ENCODE measurements at places on chromosomes 6 and 20.

- DNase-seq = no peak
Observed at GRCh38 chr6:28462401-28462800, 19.1 kb upstream of the ZSCAN23 start.

DNA sequence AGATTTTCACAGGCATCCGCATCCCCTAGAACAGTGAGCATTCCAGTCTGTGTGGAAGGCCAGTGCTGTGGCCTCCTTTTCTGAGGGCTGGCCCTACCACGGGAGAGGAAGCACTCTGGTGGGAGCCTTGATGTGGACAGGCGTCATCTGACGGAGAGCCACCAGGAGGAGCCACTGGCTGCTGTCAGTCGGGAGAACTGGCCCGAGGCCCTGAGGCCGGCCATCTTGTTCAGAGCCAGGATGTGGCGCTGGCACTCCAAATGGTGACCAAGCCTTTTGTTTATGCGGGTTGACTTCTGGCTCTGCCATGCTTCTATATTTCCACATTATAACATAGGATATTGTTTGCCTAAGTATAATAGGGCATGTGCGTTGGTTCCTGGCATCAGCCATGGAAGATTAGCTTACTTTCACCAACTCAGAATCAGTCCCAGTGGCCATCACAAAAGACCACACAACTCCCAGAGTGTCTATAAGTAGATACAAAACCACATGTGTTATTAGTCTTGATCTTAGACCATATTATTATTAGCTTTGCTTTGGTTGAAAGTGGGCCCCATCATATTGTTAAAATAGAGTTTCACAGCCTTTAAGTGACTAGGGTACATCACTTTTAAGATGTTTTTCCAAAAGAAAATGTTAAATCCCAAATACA lies 273.9 kb upstream of the TAB2 start:
- peak; percentile 68 for DNase-seq

- DNase-seq = no peak
Observed at GRCh38 chr6:70298068-70298467, 4.8 kb downstream of the COL9A1 start.

GRCh38 chr6:138404666-138405337 lies 779 bp downstream of the HEBP2 start:
- DNase-seq = no peak

- DNase-seq = no peak
Observed at GRCh38 chr20:5216663-5217062, 89.9 kb downstream of the CDS2 start.

DNA sequence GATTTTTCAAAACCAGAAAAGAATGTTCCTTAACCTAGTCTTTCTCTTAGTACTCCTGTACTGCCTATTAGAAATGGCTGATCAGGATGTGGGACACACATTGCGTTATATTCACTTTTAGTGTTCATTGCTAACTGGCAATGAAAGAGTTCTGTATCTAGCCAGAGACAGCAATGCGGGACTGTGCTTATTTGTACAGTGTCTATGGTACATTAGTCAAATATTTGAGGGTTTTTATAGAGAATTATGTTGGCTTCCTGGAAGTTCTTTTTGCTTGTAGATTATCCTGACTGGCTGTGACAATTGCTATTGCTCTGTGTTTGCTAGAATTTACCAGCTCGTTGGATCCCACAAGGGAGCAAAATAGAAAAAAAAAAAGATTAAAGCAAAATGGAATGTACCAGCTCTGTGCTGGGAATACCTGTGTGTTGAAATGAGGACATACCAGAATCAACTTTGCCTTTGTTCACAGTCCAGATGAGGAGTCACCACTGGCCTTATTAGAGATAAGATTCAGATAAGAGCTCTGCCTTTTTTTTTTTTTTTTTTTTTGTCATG lies 22.4 kb upstream of the IFNGR1 start:
- peak; percentile 6 for DNase-seq

GRCh38 chr20:13786143-13786828 lies 1.5 kb downstream of the NDUFAF5 start:
- DNase-seq = no peak

GRCh38 chr20:62596486-62596885 lies 45.8 kb upstream of the SLCO4A1 start:
- no peak for DNase-seq

- no peak for DNase-seq
Observed at GRCh38 chr6:112288475-112288874, 34.1 kb upstream of the LAMA4 start.

Measured in mesendoderm (in vitro differentiated cells).